ENCODE measurements at places on chromosomes 7 and 10.

- DNase-seq: no peak
Observed at GRCh38 chr7:107118109-107118900, 50.5 kb upstream of the HBP1 start.

DNA sequence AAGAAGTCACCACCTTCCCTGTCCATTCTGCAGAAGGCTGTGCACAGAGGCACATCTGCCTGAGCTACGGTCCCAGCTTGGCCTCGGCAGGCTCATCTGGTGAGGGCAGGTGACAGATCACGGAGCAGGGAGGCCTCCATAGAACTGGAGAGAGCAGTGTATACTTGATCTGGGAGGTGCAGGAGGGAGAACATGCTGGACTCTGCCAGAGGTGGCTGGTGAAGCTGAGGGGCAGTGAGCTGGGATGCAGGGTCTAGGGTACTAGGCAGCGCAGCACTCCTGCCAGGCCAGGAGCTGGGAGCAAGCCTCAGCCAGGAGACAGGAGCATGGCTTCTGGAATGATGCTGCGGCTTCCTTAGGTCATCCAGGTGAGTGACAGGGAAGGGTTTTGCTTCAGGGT lies 553.0 kb downstream of the TCERG1L start:
- no peak for DNase-seq

DNA sequence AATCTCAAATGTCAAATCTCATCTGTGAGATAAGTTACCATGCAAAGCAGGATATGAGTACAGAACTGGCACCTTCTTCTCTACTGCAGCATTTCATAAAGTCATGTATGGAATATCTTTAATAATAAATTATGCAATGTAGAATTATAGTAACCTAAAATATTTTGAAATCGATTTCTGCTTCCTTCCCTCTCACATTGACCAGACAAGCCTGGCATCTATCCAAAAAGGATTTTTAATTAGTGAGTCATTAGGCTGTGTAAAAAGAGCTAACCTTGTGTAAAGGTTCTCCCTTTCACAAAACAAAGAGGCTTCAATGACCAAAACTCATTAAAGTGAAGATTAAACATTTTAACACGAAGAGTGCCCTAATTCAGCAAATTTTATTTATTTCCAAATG lies 48.8 kb upstream of the EXOC6 start:
- no peak for DNase-seq

- no peak for DNase-seq
Observed at GRCh38 chr7:18610331-18610948, 114.9 kb downstream of the HDAC9 start.

GRCh38 chr10:88377510-88377909 lies 205.6 kb downstream of the RNLS start:
- DNase-seq: no peak

DNA sequence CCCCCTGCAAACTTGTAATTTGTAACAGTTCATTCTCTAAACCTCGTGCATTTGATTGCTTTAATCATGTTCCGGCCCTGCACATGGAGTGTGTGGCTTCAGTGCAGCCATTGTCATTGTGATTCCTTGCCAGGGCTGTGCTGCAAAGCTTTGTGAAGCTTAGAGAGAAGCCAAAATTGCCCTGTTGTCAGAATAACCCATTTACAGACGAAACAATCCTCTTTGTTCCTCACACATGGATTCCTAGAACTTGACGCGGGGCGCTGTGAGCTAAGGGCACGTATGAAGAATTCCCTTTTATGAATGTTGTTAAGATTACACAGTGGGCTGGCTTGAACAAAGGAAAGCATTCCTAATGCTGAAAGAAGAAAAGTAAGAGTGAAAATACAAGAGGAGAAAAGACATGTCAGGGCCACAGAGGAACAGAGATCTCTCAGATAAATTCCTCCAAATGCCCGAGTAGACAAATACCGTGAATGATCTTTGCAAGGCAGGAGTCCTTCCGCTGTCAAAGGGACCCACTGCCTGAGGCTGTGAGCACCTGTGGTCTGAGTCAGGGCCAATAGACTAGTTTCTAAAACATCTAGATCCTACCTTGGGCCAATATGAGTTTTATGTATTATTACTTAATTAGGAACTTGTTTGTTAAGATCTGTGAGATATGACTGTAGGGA lies 205.4 kb upstream of the C7orf33 start:
- no peak for DNase-seq

GRCh38 chr7:155276042-155276799 lies 21.5 kb upstream of the INSIG1 start:
- DNase-seq: no peak

DNA sequence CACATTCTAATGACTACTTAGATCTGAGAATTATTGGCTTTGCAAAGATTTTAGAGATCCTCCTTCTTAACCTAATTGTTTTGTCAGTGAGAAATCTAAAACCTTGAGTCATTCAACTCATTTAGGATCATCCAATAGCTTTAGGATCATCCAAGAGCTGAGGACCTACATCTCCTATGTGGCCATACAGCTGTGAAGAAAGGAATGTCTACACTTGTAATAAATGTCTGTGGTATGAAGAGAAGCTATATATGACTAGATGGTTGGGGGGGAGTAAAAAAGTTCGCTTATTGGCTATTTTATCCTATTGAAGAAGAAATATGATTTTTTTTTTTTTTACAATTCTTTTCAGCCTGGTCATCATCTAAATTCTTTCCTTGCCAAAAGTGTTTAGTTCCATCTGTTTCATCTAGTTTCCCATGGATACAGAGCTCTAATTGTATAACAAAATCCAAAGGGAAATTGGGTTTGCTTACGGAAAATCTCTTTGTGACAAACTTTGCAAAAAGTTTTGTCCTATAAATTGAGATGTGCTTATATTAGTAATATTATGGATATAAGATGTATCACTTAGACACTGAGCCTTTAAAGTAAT lies 196.7 kb downstream of the PRKG1 start:
- DNase-seq: no peak

GRCh38 chr10:124366343-124366742 lies 52.4 kb downstream of the OAT start:
- DNase-seq: no peak

- peak; percentile 11 for DNase-seq
Observed at GRCh38 chr7:131424219-131424822, 96.6 kb downstream of the MKLN1 start.

- no peak for DNase-seq
Observed at GRCh38 chr10:69398466-69398865, 18.3 kb downstream of the TACR2 start.

GRCh38 chr10:63142136-63142535 lies 9.0 kb downstream of the NRBF2 start:
- DNase-seq: no peak

DNA sequence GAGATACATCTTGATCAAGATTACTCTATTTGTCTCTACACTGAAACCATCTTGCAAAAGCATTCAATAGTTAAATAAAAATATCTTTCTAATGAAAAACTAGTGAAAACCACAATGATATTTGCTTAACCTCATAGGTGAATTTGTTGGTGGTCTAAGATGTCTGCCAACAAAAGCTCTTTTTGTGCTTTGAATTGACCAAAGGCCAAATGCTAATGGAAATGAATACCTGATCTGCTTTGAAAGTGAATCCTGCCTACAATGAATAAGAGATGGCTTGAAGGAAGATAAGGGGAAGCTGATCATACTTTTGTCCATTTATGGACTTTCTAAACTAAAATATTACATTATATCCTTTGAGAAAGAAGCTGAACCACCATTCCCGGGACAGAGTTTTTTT lies 228.9 kb upstream of the ETV1 start:
- DNase-seq: no peak

DNA sequence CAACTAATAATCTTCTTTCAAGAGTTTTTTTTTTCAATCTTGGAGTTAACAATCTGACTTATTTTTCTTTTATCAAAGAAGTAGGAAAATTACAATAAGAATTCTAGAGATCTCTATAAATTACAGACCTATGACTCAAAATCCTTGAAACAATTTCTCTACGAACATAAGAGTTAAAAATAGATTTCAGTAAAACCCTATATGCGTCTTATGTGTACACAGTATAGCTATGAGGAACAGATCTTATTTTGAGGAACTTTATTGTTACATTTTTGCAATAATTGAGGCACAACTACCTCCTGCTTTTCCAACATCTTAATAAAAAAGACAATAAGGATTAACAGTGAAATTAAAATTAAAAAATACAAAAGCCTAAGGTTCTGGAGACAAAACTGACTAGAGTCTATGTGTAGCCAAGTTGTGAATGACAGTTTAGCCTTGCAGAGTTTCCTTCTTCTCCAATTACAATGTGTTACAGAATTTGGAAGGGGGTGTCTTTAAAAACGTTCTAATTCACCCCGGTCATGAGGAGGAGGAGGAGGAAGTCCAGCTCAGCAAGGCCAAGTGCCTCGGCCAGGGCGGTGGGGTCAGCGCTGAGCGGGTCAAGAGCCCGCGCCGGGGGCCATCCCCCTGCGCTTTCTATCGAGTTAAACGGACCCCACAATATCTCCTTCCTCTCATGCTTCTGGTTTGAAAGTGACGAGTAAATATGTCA lies 40.5 kb downstream of the AMZ1 start:
- no peak for DNase-seq

DNA sequence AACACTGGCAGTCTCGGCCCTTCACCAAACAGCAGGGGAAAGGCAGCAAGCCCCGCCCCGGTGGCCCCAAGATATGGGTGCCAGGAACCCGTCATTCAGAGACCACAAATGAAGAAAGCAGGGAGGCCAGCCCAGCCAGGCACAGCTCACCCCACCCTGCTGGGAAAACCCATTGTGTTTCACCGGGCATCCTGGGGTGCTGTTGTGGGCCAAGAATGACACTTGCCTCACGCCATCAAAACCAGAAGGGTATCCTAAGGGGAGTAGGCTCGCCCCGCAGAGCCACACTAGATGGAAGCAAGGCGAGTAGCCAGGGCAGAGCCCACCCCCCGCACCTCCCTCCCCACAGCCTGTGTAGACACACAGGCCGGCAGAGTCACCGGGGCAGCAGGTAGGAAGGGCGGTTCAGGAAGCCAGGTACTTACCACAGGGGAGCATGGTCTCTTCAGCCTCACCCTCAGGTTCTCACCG lies 72.5 kb upstream of the KCNMA1 start:
- DNase-seq: no peak

- no peak for DNase-seq
Observed at GRCh38 chr7:84144935-84145334, 49.7 kb downstream of the SEMA3A start.

DNA sequence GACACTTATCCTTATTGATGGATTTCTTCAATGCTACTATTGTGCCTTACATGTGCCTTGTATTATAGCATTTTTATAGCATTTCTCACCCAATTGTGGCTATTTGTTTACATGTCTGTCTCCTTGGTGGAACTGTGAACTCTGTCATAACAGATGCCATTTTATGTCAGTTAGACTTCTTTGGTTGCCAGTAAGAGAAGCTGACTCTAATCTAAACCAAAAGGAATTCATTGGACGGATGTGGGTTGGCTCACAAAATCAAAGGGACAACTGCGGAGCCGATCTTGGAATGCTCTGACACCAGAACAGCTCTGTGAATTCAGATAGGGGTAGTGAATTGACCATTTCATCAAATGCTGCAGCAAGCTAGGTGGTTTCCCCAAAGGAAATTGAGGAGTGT lies 15.0 kb downstream of the GARIN1A start:
- no peak for DNase-seq

DNA sequence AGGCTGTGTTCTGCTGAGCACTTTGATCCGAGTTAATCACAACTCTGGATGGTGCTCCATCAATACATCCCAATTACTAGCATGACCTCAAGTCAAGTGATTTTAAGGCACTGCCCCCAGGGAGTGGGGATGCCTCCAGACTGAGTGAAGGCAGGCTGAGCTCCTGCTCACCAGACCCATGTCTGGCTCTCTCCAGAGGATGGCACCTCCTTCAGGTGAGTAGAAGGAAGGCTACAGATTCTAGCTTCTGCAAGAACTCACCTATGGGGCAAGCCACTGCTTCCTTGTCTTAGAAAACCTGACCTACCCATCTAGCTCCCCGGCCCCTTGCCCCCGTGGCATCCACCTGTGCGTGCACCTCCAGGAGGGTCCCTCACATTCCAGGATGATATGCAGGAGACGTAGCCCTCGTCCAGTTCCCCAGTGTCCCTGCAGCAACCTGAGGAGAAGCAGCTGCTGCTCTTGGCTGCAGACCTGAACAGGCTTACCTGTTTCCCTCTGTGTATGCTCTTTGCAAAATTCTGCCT lies 390.3 kb downstream of the GRID1 start:
- no peak for DNase-seq

DNA sequence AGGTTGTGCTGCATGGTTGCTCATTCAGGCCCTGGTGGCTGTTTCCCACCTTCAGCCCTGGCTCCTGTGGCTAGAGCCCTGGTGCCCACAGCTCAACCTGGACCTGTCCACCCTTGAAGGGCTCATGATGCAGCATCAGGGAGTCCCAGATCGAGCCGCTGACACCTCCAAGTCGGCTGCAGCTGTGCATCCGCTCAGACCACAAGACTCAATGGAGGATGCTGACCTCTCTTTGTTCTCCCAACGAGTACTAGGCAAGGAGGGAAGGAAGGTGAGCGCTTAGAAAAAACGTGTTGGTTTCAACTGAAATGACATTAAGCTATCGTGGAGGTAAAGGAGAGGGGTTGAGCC lies 9.5 kb upstream of the C10orf95 start:
- DNase-seq: no peak

- DNase-seq: no peak
Observed at GRCh38 chr10:32350811-32351350, 3.9 kb upstream of the EPC1 start.

DNA sequence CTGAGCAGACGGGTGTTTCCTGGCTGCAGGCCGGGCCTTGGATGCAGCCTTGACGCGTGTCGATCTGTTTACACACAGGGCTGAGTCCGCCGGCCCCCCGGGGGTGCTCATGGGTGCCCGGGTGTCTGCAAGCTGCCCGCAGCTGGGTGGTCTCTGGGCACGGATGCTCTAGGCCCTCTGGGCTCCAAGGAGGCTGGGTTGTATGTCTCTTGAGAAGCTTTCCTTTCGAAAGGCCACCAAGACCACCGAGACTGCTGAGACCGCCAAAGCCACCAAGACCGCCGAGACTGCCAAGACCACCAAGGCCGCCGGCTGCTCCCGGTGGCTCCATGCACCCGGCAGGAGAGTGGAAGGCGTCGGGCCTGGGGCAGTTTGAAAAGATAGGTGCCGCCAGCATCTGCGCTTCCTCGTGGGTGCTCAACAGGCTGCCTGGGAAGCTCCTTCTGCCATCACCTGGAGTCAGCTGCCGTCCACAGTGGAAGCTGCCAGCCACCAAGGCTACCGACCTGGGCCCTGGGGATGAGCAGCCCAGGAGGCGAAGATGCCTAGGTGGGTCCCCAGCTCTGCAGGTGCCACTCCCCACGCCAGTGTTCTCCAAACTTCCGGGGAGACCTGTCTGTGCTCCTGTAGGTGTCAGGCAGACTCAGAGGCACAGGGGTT lies 121.1 kb downstream of the INPP5A start:
- DNase-seq: no peak

- DNase-seq: no peak
Observed at GRCh38 chr10:47452495-47453140, 31.3 kb downstream of the ANXA8 start.

- DNase-seq: no peak
Observed at GRCh38 chr10:70893227-70894006, 5.1 kb upstream of the PCBD1 start.

GRCh38 chr7:25770235-25770634 lies 381.8 kb upstream of the NFE2L3 start:
- DNase-seq: no peak

All from AG09309 (cell line).